ENCODE measurements at places on chromosomes 1 and 21.
A peak's percentile ranks its signal among the peaks of the same experiment; 100 is the strongest.

- no peak for DNase-seq
Measured at GRCh38 chr21:42758721-42759593, 105.5 kb downstream of the PDE9A start.

- no peak for DNase-seq
Measured at GRCh38 chr1:26353976-26354820, at the start of gene CRYBG2. CRYBG2 (minus strand) TSS chr1:26354130; CDS start chr1:26346657, 7,473 bp downstream.

- DNase-seq = no peak
Measured at GRCh38 chr1:20072771-20073170, 2.8 kb downstream of the PLA2G5 start.

- DNase-seq = peak; percentile 71
Measured at GRCh38 chr1:200979574-200980451, 43.7 kb downstream of the KIF21B start.

- no peak for DNase-seq
Measured at GRCh38 chr1:202281316-202282024, 60.3 kb downstream of the UBE2T start.

DNA sequence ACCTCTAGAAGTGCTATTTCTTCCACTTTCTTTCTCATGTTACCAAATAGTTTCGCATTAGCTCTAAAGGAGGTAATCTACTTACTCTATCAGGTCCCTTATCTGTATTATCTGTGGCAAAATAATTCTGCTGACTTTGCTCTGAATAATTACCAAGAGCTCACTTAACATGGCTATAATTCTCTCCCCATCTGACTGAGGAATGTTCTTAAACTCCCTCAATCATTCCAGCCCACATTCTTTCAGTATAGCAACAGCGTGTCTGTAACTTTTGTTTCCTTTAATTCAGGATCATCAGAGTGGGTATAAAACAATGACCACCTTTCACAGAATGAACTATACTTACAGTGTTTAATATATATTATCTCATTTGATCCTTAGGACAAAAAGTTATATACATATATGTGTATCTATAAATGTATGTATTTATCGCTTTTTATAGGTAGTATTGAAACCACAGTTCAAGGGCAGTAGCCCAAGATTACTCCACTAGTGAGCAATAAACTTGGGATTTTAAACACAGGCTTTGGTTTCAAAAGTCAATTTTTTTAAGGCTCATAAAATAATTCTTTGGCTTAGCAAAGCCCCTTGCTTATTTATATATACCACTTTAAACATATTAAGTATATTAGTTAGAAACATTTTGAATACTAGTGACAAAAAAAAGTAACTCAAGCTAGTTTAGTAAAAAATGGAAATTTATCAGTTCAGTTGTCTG lies 36.1 kb upstream of the ST6GALNAC3 start:
- no peak for DNase-seq

- no peak for DNase-seq
Measured at GRCh38 chr1:115828101-115829022, 12.6 kb downstream of the NHLH2 start.

DNA sequence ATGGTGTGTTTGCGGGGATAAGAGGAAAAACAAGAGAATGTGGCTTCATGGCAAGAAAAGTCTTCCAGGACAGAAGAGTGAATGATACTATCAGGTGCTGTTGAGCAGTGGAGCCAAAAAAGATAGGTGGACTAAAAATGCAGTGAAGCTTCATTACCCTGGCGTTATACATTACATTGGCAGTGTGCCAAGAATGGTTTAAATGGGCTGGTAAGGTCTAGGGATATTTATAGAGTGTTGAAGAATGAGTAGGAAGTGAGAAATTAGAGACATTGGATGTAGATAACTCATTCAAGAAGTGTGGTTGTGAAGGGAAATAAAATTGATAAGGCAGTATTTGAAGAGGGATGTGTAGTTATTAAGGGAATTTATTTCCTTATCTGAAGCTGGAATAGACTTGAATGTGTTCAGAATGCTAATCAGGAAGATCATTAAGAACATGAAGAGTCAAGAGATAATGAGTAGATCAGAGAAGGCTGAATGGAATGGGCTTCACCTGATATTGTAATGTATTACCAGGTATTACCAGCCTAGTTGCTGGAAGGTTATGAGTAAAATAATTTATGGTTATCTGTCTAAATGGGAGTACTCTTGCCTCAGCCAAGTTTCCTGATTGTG lies 72.7 kb downstream of the MAST2 start:
- no peak for DNase-seq

- DNase-seq = no peak
Measured at GRCh38 chr1:5722635-5723164, 269.5 kb downstream of the NPHP4 start.

GRCh38 chr1:164611754-164612642 lies 53.0 kb downstream of the PBX1 start:
- DNase-seq = no peak

- no peak for DNase-seq
Measured at GRCh38 chr1:29128739-29129138, 5.0 kb upstream of the TMEM200B start.

DNA sequence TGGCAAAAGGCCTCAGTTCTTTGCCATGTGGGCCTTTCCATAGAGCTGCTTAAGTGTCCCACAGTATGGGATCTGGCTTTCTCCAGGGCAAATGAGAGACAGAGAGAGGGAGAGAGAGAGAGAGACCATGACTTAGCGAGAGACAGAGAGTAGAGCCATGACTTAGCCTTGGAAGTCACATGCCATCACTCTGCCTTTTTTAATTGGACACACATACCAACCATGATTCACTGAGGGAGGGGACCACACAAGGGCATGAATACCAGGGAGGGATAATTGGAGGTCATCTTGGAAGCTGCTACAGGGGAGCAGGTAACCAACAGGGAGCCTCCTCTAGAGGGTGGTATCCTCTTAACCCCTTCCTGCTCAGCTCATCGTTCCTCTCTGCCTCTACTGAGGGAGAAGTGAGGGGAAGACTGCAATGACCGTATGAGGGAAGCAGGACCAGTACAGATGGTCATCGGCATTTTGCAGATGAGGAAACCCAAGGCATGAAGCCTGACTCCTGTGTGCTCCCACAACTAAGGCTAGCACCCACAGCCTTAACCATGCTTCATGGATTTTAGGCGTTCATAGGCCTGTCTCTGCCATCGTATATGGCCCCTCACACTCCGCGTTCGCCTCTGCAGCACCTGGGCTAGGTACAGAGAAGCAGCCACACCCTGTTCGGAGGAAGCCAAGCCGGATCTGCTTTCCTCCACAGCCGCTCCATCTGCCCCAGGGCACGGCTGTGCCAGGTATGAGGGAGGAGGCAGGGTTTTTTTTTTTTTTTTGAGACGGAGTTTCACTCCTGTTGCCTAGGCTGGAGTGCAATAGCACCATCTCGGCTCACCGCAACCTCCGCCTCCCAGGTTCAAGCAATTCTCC lies 38.6 kb downstream of the MEF2D start:
- DNase-seq = no peak

- peak; percentile 88 for DNase-seq
Measured at GRCh38 chr1:226653311-226653921, 85.7 kb downstream of the ITPKB start.

- DNase-seq = no peak
Measured at GRCh38 chr1:154839691-154840090, 30.4 kb downstream of the KCNN3 start.

DNA sequence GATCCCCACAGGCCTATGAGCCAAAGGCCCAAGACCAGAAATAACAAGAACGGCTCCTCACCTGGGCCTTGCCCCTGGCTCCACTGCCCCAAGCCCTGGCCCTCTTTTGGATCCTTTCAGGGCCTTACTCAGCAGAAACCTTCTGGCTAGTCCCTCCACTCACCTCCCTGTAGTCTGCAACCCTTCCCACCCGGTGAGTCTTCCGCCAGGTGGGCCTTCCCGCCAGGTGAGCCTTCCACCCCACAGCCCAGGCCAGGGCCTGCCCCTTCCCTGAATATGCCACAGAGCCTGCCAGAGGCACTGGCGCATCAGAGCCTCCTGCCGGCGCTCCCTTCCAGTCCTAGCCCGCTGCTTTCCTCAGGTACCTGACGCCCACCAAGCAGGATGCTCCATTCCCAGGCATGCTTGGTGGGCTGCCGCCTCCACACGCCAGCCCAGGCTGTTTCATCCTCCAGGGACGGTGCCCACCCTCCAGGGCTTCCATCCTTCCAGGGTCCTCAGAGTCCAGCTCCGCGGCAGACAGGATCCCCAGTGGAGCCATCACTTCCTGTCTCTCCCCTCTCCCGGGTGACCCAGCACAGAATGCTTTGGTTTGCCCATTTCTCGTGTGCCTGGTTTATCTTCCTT lies 20.9 kb downstream of the LHX4 start:
- DNase-seq = no peak

- no peak for DNase-seq
Measured at GRCh38 chr1:89538361-89538760, 13.7 kb downstream of the LRRC8B start.

DNA sequence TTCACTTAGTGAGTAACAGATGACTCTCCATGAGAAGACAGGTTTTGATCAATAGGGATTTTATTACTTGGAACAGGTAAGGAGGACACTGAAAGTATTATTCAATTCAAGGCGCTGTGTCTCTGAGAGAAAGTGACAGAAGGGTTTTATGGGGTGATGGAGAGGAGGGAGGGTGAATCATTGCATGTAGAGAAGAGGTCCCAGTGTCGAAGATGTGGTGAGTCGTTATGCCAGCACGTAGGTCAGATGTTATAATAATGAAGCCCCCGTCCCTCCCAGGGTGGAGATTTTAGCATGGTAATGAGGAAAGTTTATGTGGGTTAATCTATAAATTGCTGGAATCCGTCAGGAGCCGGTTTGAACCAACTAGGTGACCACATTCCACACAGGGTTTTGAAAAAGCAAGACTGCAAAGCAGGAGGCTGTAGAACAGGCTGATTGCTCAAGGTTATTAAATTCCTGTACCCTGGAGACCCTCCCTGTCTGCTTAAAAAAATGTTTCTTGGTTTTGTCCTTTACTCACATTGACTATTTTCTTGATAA lies 586.4 kb upstream of the TMPRSS15 start:
- DNase-seq = no peak

- DNase-seq = peak; percentile 85
Measured at GRCh38 chr1:151157067-151157531, 650 bp downstream of the TNFAIP8L2 start.

GRCh38 chr1:54579337-54579781 lies 31.3 kb downstream of the ACOT11 start:
- DNase-seq = no peak

- no peak for DNase-seq
Measured at GRCh38 chr1:41995441-41996130, 76.9 kb upstream of the HIVEP3 start.

DNA sequence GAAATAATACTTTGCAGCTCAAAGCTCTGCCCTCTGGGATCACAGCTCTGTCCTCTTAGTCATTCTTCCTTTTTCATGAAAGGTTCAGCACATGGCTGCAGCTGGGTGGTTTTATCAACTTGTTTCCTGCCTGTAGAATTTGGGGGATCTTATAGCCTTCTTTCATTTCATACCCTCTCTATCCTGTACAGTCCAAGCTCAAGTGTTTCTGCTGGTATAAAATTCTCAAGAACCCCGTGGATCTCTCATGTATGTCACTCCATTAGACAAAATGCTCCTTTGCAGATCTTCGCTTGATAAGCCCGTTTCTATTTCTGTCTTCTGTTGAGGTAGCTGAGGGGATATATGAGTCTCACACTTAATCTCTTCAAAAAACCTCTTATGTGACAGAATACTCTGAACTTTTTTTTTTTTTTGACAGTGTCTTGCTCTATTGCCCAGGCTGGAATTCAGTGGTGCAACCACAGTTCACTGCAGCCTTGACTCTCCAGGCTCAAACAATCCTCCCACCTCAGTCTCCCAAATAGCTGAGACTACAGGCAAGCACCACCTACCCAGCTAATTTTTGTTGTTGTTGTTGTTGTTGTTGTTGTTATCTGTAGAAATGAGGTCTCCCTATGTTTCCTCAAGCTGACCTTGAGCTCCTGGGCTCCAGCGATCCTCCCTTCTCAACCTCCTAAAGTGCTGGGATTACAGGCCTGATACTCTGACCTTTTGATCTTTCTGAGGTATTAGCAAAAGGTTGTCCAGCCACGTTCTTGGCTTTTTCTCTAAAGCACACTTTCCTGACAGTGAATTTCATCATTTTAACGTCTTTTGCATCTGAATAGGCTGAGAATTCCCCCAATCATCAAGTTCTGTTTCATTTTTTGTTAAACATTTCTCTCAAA lies 24.6 kb upstream of the COL9A2 start:
- DNase-seq = no peak

- no peak for DNase-seq
Measured at GRCh38 chr1:96116731-96117130, 604.9 kb upstream of the PTBP2 start.

DNA sequence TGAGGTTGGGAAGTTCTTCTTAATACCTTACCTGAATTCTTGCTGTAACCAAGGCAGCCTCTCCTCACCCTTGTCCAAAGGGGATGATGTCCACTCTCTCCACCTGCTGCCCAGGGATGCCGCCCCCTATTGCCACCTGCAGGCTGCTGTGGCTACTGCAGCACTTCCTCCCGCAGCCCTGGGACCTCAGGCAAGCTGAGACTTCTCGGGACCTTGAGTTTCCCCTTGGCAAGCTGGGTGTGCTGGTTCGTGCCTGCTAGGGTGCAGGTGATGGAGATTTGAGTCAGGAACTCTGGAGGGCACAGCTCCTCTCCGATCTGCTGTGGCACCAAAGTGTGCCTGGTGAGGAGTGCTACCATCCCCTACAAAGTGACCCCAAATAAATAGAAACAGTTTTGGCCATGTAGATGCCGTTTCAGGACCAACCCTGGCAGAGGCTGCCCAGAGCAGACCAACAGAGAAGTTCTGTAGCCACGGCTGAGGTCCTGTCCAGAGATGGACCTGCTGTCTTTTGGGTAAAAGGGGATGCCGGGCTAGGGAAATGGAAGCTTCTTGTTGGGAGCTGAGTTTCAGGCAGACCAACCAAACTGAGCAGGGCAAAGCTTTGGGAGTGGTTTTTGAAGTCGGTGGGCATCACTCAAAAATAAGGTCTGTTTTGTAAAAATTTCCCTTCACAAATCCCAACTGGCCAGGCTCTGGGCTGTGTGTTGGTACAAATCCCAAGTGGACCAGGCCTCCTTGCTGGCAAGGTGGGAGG lies 31.7 kb downstream of the RUNX3 start:
- peak; percentile 77 for DNase-seq

DNA sequence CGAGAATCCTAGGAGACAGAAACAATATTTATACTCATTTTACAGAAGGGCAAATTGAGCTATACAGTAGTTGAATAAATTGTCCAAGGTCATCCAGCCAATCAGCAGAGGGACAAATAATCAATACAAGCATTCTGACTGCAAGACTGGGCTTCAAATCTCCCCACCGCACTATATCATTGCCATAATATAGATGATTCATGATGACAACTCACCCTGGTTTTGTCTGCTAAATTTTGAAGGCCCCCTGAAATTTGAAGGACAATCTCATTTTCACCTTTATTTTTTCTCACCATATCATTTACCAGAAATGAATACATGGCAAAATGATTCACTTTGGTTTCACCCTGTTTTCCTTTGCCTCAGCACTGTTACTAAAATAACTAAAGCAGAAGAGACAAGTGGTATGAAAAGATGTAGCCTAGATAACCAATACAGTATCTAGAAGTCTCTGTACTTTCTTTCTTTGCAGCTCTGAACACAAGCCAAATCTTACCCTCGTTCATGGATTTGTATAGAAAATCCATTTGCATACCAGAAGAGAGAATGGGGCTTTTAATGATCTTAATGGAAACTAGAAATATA lies 292.5 kb downstream of the TTLL7 start:
- no peak for DNase-seq

- no peak for DNase-seq
Measured at GRCh38 chr1:31073044-31073443, 7.5 kb upstream of the PUM1 start.

GRCh38 chr1:212431644-212432043 lies 1.1 kb upstream of the NENF start:
- no peak for DNase-seq
